ENCODE measurements at places on chromosomes 6 and 20. TPM values are rescaled to one million over a fixed set of nuclear protein-coding genes. Genes with fewer than 3 reads are reported as not detected.

DNA sequence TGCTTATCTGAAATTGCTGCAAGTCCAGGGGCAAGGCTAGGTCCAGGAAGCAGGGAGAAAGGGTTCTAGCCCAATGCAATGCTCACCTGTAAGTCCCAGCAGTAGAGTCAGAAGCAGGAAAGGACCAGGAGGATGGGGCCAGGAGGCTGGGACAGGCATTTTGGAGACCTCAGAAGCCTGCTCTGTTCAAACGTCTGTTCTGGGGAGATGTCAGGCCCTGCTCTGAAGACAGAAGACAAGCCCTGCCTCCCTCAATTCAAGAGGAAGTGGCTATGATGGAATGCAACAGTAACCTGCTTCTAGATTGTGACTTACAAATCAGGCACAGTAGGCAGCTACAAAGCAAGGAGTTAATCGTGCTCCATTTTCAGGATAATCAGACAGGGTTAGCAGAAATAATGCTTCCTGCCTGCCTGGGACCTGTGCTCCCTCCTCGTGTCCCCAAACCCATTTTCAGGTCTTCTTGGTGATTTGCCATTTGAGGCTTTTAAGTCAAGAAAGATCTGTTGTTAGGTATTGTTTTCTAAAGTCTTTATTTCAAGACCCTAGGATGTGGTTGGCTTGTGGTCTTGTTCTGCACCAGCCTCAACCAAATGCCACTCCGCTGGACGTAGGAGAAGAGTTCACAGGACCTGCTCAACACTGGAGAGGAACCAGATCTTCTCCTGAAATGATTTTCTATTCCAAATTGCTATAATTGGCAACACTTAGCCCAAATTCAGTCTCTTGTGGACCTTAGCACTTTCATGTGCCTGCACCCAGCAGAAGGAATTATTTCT, at the start of gene SIRPG:
Gene SIRPG, minus strand, starts transcription at position 224 of the 779 bp plus-strand sequence. Its CDS starts 65 bp downstream, at position 159.
- no peaks in the 10 kb centered on the region for H3K4me1 ChIP-seq
- no peaks in the 10 kb centered on the region for H3K36me3 ChIP-seq
- H3K4me3 ChIP-seq = no peak within 1 kb of the TSS
- DNase-seq = no peak
- peaks cover 14% of the 10 kb centered on the region for H3K27me3 ChIP-seq
- H3K27ac ChIP-seq = no peak within 1 kb of the TSS

DNA sequence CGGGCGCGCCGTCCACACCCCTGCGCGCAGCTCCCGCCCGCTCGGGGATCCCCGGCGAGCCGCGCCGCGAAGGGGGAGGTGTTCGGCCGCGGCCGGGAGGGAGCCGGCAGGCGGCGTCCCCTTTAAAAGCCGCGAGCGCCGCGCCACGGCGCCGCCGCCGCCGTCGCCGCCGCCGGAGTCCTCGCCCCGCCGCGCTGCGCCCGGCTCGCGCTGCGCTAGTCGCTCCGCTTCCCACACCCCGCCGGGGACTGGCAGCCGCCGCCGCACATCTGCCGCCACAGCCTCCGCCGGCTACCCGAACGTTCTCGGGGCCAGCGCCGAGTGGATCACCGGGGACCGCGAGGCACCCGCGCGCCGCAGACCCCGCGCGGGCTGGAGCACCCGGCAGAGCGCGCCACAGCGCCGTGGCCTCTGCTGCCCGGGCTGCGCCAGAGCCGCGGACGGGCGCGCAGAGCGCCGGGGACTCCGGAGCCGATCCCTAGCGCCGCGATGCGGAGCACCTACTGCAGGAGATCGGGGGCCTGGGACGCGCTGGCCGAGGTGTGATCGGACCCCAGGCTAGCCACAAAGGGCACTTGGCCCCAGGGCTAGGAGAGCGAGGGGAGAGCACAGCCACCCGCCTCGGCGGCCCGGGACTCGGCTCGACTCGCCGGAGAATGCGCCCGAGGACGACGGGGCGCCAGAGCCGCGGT, at the start of gene BMP2:
Gene BMP2, plus strand, starts transcription at position 151 of the 692 bp plus-strand sequence. CDS start 2,441 bp downstream, outside the sequence.
- DNase-seq = peak; percentile 53
- H3K27me3 ChIP-seq = peaks cover 51% of the 10 kb centered on the region
- H3K4me3 ChIP-seq = peak within 1 kb of the TSS; percentile 75
- no peaks in the 10 kb centered on the region for H3K36me3 ChIP-seq
- peaks cover 49% of the 10 kb centered on the region for H3K4me1 ChIP-seq

The TAF11 gene
- total RNA-seq = 44.1 TPM

The ASIP gene
- not detected for total RNA-seq

Measured in WTC11 (cell line).